ENCODE measurements at places on chromosomes 16 and 17.

GRCh38 chr16:81693041-81693743 lies 85.9 kb upstream of the PLCG2 start:
- no peak for DNase-seq

DNA sequence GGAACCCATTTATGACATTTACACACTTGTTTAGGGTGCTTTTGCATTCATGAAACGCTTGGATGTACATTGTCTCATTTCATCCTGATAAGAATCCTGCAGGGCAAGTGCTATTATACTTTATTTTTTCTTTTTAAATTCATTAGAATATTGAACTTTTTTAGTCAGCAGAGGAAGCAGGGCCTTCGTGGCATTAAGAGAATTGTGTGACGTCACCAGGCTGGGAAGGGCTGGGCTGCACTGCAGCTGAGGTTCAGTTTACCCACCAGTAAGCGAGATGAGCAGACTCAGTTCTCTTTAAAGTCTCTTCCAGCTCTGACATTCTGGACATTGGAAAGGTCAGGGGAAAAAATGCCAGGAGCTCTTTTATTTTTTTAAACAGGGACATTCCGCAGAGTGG lies 159.0 kb downstream of the MRM1 start:
- DNase-seq = no peak

DNA sequence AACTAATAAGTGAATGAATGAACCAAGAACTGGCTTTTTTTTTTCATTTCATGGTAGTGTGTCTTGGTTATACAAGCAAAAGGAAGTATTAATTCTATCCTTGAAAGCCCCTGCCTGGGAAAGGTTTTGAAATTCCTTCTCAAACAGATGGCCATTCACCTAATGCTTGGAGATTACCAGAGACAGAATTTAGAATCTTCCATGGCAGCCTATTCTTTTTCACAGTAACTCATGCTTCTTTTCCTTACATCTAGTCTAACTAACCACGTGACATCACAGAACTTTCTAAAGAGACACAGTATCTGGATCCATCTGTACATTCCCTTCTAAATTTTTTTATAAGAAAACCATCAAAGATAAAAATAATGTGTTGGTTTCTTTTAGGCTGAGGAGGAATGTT lies 151.6 kb downstream of the FTO start:
- no peak for DNase-seq

- no peak for DNase-seq
Observed at GRCh38 chr16:66156538-66156937, 210.0 kb upstream of the CDH5 start.

DNA sequence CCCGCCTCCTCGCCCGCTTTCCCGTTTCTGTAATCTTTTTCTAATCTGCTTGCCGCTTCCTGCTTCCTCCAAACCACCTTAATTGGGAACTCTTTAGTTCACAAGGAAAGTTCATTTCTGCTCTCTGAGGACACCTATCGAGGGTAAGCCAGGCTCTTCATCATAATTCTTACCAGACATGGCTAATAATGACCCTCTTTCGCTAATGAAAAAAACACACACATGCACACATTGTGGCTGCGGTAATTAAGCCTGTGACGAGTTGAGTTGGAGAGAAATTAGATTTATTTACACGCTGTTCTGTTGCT lies 100.6 kb downstream of the ZNF423 start:
- DNase-seq = peak; percentile 12

- DNase-seq = no peak
Observed at GRCh38 chr16:89022051-89022836, 45.2 kb upstream of the CBFA2T3 start.

DNA sequence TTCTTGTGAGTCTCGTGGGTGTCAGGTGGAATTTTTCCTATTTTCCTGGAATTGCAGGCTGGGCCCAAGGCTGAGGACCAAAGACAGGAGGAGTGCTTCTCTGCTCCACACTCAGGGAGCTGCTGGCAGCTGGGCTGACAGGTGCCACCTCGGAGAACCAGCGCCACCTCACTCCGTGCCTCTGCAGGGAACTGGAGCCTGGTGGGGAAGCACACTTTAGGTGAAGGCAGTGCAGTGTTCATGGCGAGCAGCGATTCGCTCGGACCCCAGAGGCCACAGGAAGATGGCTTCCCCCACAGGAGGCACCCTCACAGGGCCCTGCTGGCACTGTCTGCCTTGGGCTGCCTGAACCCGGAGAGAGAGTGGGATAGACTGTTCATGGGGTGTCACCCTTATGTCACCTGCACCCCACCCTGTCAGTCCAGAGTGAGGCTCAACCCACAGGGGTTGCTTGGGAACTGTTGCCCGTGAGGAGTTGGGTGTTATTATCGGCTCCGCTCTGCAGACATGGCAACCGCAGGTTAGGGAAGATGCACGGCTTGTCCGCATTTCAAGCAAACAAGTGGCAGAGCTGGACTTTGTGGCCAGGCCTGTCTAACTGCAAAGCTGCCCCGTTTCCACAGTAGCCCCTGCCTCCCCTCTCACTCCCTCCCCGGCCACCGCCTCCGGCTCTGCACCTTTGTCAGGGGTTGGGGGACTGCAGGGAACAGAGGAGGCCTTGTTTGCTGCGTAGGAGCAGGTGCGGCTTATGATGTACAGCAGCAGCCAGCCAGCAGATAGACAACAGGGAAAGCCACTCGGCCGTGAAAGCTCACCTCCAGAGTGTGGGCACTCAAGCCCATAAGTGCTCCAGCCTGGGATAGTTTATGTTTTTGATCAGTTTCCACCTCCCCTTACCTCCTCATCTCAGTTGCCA lies 15.5 kb downstream of the TBC1D24 start:
- no peak for DNase-seq

GRCh38 chr17:55770196-55770870 lies 19.5 kb downstream of the PCTP start:
- peak; percentile 16 for DNase-seq

- DNase-seq = no peak
Observed at GRCh38 chr16:61344791-61345190, 691.4 kb downstream of the CDH8 start.

DNA sequence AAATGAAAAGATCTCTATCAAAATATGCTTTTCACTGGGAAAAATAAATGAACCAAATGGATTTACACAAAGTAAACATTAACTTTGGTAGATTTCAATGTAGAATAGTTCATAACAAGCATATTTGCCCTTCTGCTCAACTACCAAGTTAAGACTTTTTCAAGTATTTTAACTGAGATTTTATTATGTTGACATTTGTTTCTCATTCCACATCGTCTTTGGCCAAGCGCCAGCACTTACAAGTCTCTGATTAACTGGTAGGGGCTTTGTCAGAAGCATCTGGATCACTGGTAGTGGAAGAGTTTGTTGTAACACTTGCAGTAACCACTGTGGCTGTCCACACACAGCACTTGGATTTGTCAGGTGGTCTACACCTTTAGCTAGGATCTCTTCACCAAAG lies 22.9 kb downstream of the SLFN12L start:
- no peak for DNase-seq

DNA sequence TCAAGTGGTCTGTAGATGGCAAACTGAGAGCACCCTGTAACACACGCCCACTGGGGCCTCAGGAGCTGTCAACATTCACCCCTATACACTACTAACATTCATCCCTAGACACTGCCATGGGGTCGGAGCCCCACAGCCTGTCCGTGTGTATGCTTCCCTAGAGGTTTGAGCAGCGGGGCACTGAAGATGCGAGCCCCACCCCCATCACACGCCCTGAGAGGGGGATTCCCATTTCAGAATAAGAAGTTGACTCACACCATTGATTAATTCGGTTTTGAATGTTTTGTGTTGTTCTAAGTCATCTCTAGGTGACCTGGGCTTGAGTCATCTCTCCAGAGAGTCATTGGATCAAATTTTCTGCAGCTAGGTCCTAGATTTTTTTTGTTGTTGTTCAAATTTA lies 37.3 kb upstream of the MMD start:
- no peak for DNase-seq

DNA sequence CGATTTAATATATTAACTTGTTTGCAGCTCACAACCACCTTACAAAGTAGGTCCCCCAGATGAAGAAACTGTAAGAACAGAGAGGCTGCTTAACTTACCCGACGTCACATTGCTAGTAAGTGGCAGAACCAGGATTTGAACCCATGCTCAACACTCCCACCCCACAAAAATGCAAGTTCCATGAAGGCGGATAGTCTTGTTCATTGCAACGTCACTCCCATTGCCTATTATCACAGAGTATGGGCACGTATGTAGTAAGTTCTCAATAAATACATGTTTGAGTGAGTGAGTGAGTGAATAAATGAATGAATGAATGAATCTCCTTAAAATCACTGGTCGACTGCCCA lies 1.1 kb downstream of the USP31 start:
- no peak for DNase-seq

GRCh38 chr17:73841431-73842060 lies 197.3 kb upstream of the SDK2 start:
- DNase-seq = peak; percentile 25

- DNase-seq = peak; percentile 59
Observed at GRCh38 chr17:59315866-59316265, 15.6 kb upstream of the YPEL2 start.

GRCh38 chr17:4229627-4230541 lies 33.9 kb downstream of the ANKFY1 start:
- DNase-seq = no peak

GRCh38 chr16:65284626-65285025 lies 162.8 kb upstream of the CDH11 start:
- no peak for DNase-seq

- no peak for DNase-seq
Observed at GRCh38 chr16:49716339-49716934, 139.5 kb downstream of the ZNF423 start.

DNA sequence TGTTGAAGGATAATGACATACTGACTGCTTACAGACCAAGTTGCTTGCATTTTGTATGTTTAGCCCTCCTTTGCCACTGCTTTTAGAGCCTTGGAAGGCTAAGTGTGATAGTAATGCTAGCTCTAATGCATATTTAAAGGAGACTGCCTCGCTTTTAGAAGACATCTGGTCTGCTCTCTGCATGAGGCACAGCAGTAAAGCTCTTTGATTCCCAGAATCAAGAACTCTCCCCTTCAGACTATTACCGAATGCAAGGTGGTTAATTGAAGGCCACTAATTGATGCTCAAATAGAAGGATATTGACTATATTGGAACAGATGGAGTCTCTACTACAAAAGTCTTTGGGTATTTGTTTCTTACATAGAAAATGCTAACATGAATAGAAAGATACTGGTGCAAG lies 19.1 kb downstream of the CAPNS2 start:
- no peak for DNase-seq

DNA sequence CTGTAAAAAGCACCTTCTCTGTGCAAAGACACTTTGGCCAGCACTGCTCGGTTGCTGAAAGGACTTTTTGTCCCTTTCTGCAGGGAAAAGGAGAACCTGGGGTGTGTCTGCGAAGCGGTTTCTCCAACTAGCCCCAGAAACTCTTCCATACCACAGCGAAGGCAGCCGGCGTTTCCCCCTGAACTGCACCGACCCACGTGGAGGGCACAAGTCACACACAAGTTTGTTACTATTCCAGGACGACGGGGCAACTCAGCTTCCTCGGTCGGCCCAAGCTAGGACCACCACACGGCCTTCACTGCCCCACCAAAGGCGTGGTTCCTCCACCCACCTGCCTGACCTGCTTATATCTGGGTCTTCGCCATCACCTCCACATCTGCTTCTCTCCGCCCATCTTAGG lies 1.9 kb downstream of the RTN4RL1 start:
- DNase-seq = no peak

DNA sequence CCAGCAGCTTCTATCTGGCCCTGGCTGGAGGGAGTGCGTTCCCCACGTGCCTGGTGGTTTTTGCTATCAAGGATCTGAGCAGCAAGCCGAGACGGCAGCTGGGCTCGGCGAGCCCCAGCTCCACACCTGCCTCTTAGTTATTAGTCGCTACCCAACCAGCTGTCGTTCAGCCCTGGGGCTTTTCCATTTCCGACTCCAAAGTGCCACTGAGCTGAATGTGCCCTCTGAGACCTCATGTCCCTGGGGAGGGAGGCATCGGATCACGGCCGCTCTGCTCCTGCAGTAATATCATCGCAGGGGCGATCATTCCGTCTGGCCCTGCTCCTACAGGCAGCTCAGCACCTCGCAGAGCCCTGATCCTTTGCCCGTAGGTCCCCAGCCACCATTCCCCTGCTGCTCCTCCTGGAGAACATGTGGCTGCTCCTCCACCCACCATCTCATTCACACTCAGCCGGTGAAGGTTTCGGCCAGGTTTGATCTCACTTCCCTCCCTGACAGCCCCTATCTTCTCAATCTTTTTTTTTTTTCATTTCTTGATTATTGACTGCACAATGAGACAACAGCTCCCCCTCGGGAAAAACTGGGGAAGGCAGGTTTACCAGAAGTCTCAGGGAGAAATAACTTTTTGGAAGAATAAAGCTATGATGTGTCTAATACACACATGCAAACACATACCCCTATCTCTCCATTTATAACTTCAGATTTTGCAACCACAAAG lies 86.7 kb downstream of the ZFHX3 start:
- no peak for DNase-seq

GRCh38 chr17:74055508-74056160 lies 147.8 kb upstream of the RPL38 start:
- DNase-seq = no peak

Measured in suppressor macrophage (primary cell).